ENCODE measurements at places on chromosomes 3 and 15. TPM values are rescaled to one million over a fixed set of nuclear protein-coding genes. Genes with fewer than 3 reads are reported as not detected.

ARID3B gene
- 1.5 TPM for total RNA-seq

CCDC12 gene
- 32.5 TPM for total RNA-seq

ITIH1 gene
- total RNA-seq, result not detected

SLCO2A1 gene
- 0.24 TPM for total RNA-seq

TRAT1 gene
- total RNA-seq, result not detected

CCDC13 gene
- total RNA-seq, result 0.02 TPM

MME gene
- total RNA-seq, result 77.8 TPM

AVEN gene
- 37.5 TPM for total RNA-seq

KBTBD13 gene
- not detected for total RNA-seq

SLC28A1 gene
- total RNA-seq, result not detected

SUCNR1 gene
- 506 TPM for total RNA-seq

ANKRD34C gene
- total RNA-seq, result not detected

SEMA4B gene
- 17.1 TPM for total RNA-seq

CTXN2 gene
- total RNA-seq, result 0.05 TPM

SAMD7 gene
- not detected for total RNA-seq

SKOR1 gene
- not detected for total RNA-seq

CLDN11 gene
- not detected for total RNA-seq

ITGA11 gene
- total RNA-seq, result 1.9 TPM

TGM4 gene
- 0.10 TPM for total RNA-seq

MESP1 gene
- 1.5 TPM for total RNA-seq

GOLGA8M gene
- total RNA-seq, result 0.79 TPM

SLC22A13 gene
- not detected for total RNA-seq

EOMES gene
- total RNA-seq, result 0.09 TPM

LAMB2 gene
- 192 TPM for total RNA-seq

Data from A172 (cell line).